ENCODE measurements at places on chromosomes 2 and 18.

DNA sequence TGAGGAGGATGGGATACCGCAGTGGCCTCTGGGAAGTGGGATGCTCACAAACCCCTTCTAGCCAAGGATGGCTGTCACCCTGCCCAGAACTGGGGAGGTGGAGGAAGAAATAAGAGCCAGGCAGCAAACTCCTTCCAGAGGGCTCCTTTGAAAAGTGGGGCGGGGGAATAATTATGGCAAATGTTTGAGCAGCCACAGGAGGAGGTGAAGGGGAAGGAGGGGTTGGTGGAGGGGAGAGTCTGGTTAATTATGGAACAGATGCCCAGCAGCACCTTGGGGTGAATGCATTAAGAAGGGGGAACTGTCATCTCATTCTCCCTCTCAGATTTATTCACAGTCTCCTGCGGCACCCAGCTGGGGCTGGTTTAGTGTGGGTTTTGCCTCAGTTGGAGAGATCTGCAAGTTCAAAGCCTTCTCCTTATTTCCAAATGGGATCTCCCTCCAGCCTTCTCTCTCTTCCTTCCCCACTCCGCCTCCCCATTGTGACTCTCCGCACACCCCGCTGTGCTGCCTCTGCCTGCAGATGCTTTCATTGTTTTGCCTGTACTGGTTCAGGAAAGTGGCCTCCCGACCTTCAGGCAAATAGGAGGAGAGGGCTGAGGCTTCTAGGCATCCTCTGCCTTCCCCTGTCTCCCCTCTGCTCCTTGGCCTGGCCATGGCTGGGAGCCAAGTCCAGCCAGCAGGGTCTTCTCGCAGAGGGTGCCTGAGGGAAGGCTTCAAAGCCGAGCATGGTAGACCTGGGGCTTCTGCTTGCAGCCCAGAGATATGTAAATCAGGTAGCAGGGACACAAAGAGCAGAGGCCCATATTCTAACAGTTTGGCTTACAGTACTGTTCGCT lies 457.2 kb upstream of the MEX3C start:
- no peak for DNase-seq

- no peak for DNase-seq
Measured at GRCh38 chr2:85971366-85971765, 82.6 kb upstream of the ST3GAL5 start.

DNA sequence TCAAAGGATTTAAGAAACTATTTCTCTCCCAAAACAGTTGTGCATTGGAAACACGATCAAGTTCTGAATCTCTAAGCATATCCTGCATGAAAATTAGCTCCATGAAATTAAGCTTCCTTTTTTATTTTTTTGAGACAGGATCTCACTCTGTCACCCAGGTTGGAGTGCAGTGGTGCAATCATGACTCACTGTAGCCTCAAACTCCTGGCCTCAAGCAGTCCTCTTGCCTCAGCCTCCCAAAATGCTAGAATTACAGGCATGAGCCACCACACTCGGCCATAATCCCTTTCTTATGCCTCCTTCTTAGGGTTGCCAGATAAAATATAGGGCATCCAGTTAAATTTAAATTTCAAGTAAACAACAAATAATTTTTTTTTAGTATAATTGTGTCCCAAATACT lies 124.4 kb downstream of the ARL4C start:
- DNase-seq = no peak

GRCh38 chr2:219441451-219442255 lies 7.0 kb downstream of the SPEG start:
- DNase-seq = peak; percentile 10

- DNase-seq = no peak
Measured at GRCh38 chr2:170191166-170191866, 13.4 kb downstream of the MYO3B start.

DNA sequence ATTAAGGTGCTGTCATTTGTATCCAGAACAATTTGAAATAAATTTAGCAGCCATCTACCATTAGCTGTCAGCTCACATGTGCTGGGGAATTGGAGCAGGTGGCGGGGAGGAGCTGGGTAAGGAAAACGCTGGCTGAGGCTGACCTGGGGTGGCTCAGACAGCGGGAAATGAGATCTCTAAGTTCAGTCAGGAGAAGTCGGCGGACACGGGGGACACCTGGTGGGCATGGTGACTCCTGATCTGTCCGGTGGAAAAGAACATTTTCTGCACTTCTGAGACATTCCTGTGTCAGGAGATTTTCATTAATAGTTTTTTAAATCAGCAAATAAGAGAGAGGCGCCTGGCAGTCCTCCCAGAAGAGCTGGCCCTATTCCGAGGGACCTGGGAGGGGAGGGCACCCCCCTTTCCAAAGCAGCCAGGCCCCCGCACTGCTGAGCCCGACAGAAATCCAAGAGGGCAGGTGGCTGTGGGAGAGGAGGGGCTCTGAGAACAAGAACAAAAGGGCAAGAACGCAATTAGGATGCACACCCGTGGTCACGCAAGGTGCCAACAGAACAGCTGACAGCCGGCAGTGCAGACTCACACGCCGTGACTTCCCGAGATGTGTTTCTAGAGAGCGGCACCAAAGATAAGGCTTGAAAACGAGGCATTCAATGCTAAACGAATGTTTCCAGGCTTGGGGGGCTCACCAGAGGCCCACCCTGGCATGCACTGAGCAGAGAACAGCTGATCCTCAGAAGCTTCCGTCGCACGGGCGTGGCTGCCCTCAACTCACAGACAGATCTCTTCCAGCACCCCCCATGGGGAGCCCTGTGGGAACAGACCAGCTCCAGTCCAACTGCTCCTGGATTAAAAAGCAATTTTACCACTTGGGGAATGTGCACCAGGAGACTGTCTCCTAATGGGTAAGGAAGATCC lies 26.4 kb downstream of the SLC66A2 start:
- no peak for DNase-seq

DNA sequence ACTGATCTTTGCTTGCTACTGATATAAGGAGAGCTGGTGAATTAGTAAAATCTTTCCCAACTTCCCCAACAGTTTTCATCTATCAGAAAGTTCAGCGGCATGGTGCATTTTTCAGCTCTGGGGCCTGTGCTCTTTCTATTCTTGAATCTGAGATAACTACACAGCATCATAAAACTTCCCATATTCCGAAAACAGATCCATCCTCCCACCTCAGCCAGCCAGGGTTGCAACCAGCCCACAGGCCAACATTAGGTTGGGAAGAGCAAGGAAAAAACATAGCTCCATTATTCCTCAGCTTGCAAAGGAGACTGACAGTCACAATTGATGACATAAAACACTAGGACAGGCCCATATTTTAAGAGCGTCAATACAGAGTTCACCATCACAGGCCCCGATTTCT lies 297.2 kb downstream of the SETBP1 start:
- DNase-seq = no peak

- DNase-seq = peak; percentile 31
Measured at GRCh38 chr18:12658426-12659138, 675 bp upstream of the SPIRE1 start.

DNA sequence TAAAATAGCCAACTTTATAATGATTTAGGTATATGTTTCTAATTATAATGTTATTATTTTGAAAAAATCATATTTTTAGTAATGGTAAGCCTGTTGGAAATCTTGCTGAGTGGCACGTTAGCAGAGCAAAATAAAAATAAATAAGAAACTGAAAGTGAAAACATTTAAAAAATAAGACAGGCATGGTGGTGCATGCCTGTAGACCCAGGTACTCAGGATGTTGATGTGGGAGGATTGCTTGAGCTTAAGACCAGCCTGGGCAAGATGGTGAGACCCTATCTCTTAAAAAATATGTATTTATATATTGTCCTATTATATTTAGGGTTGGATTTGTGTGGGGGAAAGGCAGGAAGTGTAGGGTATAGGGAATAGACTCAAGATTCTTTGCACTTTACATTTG lies 15.8 kb upstream of the ANKRD12 start:
- no peak for DNase-seq

DNA sequence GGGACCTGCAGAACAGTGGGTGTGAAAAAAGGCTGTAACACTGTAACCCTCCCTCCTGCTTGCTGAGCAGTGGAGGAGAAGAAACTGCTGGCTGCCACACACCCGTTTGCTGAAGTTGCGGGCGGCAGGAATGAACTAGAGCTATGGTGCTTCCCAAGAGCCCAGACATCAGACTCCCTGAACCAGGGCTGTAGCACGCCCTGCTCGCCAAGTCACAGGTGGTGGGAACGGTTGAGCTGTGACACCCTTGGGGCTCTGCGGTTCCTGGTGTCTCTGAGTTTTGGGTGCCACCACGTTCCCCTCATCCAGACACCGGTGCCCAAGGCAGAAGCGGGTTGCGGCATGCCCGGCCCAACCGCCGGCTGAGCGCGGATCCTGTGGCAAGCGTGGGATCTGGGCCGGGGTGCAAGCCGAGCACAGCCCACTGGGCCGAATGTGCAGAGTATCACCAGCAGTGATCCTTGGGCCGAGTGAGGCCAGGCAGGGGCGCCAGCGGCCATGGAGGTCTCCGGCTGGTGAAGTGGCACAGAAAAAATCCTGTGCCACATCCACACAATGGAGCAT lies 15.0 kb upstream of the ADI1 start:
- no peak for DNase-seq

DNA sequence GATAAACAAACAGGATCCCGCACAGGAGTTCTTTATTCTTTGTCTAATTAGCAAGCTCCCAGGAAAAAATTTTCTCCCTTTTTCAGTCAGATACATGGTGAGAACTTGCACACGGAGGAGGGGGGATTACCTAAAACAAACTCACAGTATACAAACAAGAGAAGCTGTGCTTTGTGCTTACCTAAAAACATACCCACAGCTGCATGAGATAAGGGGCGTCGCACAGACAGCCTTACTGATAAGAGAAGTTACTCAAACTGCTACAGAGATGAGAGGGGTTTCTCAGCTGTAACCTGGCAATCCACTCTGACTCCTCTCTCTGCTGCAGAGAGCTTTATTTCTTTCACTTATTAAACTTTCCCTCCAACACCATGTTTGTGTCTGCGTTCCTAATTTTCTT lies 32.9 kb upstream of the ST3GAL5 start:
- DNase-seq = no peak

DNA sequence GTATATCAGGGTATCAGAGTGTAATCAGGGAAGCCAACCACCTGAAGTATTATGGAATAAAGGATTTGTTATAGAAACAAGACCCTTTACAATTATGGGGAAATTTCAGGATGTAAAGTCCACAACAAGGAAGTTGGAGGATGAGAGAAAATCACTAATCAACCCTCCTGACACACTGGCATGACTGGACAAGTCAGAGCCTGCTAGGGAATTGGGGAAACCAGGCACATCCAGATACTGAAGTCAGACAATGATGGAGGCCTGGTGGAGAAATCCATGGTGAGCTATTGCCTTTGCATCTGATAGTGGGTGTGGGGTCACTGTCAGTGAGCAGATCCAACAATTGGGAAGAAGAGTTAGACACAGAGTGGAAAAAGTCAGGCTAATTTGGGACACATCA lies 158.8 kb upstream of the FBXO11 start:
- DNase-seq = no peak

DNA sequence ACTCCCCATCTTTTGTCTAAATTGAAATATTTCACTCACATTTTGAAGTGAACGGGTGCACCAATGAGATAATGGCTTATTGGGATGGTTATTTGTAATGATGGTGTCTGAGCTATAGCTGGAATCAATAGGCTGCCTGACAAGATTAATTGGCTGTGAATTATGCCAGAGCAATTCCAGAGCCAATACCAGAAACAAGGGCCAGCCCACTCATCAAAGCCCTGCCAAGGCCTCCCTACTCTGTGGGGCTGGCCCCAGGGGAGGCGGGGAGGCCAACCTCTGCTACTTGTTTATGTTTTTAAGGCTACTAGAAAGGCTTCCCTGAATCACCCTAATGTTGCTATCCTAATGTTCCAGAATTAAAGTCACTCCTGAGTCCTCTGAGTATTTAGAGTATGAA lies 29.1 kb upstream of the NEMP2 start:
- DNase-seq = no peak

- no peak for DNase-seq
Measured at GRCh38 chr2:237650455-237650850, 23.1 kb downstream of the LRRFIP1 start.
